ENCODE measurements at places on chromosomes 6 and 20. TPM values are rescaled to one million over a fixed set of nuclear protein-coding genes. Genes with fewer than 3 reads are reported as not detected.
A peak's percentile ranks its signal among the peaks of the same experiment; 100 is the strongest.

The GSTA2 gene
- total RNA-seq = not detected

GRCh38 chr20:21874127-21874526 lies 168.7 kb downstream of the PAX1 start:
- DNase-seq = no peak

GRCh38 chr20:49444553-49444990 lies 37.9 kb downstream of the KCNB1 start:
- no peak for DNase-seq

DNA sequence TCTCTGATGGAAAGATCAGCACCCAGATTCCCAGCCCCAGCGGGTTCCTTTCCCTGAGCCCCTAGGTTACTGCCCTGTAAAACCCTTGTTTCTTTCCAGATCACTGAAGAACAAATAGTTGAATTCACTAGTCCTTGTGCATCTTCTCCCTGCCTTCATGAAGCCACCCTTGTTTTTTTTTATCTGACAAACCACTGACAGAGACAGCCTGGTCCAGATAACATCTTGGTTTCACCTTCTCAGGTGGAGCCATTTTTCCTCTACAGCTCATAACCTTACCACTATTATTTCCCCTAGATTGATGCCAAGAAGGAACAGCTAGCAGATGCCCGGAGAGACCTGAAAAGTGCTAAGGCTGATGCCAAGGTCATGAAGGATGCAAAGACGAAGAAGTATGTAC lies 15.9 kb upstream of the PLCG1 start:
- no peak for DNase-seq

GRCh38 chr6:40885139-40885774 lies 153.8 kb downstream of the UNC5CL start:
- DNase-seq = no peak

GRCh38 chr6:124470803-124471202 lies 491.4 kb upstream of the RNF217 start:
- DNase-seq = no peak

The MUC22 gene
- not detected for total RNA-seq

The MAP3K7 gene
- 17.1 TPM for total RNA-seq

The MDN1 gene
- 22.4 TPM for total RNA-seq

- DNase-seq = no peak
Observed at GRCh38 chr6:33785778-33786177, 3.2 kb downstream of the LEMD2 start.

DNA sequence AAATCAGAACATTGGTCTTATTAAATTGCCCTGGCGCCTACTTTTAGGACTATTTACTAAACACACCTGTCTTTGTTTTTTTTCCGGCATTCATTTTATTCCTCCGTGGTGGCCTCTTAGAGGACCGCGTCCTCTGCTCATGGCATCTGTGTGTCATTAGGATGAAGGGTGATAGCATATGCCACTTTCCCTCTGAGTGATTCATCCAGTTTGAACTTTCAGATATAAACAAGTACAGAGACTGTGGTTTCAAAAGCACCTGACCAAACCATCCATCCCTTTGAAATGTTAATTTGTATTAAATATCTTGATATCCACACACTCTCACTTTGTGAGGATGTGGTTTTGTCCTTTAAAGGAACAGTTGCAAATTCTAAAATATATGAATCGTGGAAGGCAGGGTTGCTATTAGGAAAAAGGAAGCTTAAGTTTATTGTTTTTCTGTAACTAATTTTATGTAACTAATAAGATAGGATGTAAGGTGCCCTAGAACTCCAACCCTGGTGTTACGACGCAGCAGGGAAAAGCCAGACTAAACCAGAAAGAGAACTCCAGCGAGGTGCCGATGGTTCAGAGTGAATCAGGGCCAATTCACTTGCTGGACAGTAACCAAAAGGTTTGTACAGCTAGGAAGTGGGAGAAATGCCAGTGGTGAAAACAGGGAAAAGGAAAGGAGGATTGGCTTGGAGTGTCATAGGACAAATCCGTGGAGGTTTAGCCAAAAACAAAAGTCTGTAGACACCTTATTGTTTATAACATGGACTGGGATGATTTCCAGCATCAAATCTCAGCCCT lies 98.7 kb downstream of the SHLD1 start:
- DNase-seq = no peak

- DNase-seq = no peak
Observed at GRCh38 chr6:6105472-6106036, 98.8 kb upstream of the NRN1 start.

DNA sequence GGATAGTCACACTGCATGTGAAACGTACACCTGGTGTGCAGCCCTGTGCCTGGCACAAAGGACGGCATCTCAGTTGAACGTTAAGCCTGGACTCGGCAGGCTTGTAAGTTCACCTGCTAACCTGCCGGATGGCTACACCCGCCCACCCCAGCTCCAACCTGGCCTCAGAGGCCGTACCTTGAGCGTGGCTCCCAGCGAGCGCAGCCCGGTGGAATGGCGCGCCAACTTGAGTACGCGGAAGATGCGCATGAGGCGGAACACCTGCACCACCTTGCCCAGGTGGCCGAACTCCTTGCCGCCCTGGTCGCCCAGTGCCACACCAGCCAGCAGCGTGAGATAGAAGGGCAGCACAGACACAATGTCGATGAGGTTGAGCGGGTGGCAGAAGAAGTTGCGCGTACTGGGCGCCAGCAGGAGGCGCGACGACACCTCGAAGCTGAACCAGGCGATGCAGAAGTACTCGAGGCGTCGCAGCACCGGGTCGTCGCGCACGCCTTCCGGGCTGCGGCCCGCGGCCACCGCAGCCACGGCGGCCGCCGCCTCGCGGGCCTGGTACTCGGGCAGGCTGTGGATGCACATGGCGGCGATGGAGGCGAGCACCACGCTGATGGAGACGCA lies 3.3 kb downstream of the KCNS1 start:
- DNase-seq = peak; percentile 44

DNA sequence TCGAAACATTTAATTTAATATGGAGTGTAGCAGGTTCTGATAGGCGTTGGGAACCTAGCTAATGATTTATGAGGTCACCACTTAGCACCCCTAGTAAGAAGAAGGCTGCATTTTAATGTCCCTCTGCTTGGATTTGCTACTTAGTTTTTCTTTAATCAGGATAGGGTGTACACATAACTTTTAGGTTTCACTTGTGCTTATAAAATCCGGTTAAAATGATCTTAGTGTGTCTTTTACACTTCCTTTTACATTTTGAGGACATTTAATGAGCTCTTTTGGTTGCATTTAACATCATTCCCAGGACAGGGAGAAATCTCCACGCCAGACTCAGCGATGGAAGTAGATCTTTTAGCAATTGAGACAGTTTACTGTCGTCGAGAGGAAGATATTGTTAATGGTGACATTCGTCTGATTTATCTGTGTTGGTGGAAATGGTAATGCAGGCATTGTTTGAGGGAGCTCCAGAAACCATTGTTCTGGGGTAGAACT lies 5.6 kb downstream of the TFAP2A start:
- no peak for DNase-seq

The FAM83D gene
- total RNA-seq = 0.65 TPM

The POPDC3 gene
- 34.5 TPM for total RNA-seq

GRCh38 chr6:136035378-136036070 lies 184.0 kb downstream of the PDE7B start:
- no peak for DNase-seq

The MYLK2 gene
- total RNA-seq = 0.55 TPM

DNA sequence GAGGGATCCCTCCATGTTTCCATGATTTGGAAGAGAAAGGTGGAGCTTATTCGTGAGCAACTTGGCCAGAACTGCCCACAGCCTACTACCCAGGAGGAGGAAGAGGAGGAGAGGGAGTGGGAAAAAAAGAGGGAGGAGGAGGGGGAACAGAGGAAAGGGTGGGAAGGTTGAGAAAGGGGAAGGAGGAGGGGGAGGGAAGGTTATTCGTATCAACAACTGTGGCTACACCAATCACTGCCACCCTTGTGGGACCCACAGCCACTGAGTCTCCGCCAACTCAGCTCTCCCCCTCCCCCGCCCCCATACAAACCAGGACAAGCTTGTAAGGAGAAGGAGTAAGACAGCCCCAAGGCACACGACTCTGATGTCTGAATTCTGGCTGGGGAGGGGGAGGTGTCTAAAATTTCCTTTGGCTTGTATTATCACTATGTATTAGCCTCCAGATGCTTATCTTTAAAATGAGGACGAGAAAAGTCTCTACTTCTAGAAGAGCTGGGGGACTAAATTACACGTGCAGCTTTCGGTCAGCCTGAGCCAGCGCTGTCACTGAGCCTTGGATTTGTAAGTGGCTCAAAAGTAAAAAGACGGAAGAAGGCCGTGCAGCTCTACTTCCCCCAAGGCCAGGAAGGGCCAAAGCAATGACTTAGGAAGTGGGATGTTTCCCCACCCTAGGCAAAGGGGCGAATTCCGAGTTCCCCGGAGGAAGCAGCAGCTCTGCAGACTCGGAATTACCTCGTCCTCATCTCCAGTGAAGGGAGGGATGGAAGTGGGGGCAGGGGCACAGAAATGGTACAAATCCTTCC lies 1.0 kb downstream of the FKBP1A start:
- DNase-seq = peak; percentile 39
